Posterior cingulate gyrus (tissue), 11 donors: ENCODE measurements at places on chromosomes 12 and 14.

GRCh38 chr12:111271674-111272418, 97.0 kb downstream of the PHETA1 start:
- no peak for DNase-seq

DNA sequence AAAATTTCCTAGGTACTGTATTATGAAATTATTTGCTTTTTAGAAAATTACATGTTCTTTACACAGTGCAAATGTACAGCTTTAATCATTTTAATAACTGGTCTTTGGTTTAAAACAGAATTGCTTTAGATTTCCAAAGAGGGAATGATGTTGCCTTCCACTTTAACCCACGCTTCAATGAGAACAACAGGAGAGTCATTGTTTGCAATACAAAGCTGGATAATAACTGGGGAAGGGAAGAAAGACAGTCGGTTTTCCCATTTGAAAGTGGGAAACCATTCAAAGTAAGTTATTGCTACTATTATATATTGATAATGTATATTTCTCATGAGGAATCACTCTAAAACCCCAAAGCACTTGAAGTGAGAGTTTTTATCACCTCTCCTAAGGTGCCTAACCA, 13.4 kb downstream of the LGALS3 start:
- DNase-seq, result no peak

- no peak for DNase-seq
These were observed 312.8 kb upstream of the RGS6 start for GRCh38 chr14:71619472-71619871.

DNA sequence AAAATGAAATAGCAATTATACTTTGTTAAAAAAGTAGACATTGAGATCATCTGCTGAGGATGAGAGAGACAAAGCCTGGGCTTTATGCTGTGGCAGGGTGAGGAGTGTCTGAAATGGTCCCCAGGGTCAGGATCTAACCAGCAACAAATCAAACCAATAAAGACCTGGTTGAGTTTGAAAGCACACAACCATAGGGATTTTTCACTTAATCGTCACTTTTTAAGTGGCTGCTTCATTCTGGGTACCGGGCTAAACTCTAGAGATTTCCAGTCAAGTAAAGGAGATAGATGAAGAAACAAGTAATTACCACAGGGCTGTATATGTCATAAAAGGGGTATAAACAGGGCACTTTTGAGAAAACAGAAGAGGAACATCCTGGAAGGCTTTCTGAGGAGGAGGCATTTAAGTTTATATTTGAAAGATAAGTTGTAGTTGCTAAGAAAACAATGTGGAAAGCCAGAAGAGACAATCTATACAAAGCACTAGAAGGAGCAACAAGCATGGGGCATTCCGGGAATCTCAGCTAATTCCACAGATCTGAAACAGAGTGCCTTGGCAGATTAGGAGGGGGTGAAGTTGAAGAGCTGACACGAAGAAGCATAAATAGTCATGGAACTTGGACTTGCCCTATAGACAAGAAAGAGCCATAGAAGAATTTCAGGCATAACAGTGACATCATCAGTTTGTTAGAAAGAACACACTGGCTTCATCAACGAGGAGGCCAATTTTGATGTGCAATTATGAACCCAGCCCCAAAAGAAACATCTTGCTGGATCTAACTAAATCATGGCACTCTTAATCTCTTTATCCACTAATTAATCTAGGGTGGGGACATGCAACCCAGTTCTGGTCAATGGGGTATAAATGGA, 46.9 kb upstream of the FRS2 start:
- no peak for DNase-seq

- DNase-seq, result no peak
These were observed 369.1 kb downstream of the PRKD1 start for GRCh38 chr14:29558516-29558915.

GRCh38 chr14:73049428-73049827, 8.9 kb upstream of the RBM25 start:
- no peak for DNase-seq

DNA sequence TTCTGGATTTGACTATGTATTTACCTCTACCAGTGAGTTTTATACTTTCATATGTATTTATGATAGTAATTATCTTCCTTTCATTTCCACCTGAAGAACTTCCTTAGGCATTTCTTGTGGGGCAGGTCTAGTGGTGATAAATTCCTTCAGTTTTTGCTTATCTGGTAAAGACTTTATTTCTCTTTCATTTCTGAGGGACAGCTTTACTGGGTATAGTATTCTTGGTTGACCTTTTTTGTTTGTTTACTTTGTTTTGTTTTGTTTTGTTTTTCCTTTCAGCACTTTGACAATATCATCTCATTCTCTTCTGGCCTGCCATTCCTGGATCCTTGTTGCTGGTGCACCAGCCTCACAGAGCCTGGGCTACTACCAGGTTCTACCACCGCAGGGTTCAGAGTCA, 53.9 kb upstream of the NFKBIA start:
- DNase-seq, result no peak

DNA sequence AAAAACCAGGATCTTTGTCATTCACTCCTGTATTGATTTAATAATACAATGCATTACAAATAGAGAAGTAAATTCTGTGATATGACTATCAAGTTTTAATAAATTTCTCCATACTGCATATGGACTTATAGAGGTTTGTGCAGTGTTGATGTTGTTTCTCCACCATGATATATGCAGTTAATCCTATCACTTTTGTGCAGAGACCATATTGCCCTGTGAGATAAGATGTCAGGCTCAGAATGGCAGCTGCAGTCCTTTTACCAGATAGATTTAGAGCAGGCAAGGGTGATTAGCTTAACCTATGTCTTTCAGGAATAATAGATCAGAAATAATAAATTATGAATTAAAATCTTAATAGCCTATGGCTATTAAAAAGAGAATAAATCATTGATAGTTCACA, 38.6 kb upstream of the KCNJ8 start:
- DNase-seq, result no peak
